ENCODE measurements at places on chromosomes 3 and 15.

DNA sequence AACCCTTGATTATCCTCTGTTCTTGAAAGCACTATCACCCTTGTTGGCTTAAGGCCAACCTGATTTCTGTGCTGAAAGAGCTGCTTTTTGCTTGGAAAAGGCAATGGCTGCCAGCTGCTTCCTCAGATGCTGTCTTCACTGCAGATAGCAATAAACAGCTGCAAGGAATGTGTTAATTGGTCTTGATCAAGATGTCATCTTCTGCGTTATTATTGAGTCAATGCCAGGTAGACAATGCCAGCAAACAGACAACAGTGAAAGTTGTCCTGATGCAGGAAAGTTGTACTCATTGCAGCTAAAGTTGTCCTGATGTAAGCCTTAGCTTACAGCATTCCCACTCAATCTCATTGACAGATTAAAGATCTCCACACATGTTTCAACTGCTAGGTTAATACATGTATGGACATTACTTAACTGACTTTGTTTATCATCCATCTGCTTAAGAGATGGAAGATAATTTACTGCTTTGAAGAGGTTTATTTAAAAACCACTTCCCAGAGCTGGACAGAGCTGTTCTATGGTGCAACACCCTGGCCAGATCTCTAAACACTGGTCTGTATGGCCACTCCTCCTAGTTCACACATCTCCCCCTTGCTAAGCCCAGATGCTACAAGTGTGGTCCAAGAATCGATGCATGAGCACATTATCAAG is 251.0 kb upstream of the MCTP2 start:
- DNase-seq, result no peak

GRCh38 chr3:149736175-149736952 is 15.9 kb downstream of the COMMD2 start:
- DNase-seq, result no peak

- DNase-seq, result no peak
These were observed 36.7 kb upstream of the LHFPL4 start for GRCh38 chr3:9590282-9590791.

GRCh38 chr15:97026781-97027180 is 696.3 kb downstream of the NR2F2 start:
- DNase-seq, result no peak

DNA sequence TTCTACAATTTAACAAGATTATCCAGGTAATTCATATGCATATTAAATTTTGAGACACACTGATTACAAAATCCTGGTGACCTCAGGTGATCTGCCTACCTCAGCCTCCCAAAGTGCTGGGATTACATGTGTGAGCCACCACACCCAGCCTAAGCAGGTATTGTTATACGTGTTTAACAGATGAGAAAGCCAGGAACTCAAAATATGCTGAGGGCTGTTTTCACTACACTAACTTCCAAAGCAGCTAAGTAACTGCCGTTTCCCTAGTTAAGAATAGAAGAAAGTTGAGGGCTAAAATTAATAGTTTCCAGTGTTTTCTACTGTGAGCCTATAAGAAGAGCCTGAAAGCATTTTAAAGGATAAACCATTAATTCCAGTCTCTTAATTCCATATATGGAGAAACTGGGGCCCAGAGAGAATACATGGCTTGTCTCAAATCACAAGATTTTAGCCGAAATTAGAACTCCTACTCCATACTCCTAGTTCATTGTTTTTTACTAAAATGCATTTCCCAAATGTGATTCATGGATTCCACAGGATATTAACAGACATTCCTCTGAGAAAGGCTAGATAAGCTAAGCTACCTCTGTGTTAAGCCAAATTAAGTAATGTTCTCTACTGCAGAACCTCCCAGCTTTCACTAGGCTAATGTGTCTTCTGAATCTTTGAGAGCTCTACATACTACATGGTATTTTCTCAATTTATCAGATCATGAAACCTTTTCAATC is 17.0 kb upstream of the AVEN start:
- no peak for DNase-seq

DNA sequence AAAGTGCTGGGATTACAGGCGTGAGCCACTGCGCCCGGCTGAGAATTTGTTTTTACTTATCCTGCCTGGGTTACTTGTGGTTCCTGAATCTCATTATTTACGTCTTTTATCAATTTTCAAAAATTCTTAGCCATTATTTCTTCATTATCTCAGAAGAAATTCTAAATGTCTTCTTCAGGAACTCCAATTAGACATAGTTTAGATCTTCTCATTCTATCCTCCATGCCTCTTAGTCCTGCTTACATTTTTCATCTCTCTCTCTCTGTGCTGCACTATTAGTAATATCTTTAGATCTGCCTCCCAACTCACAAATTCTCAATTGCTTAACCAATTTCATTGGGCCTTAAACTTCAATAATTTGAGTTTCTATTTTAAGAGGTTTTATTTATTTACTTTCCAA is 124.4 kb upstream of the MRPS22 start:
- no peak for DNase-seq

- no peak for DNase-seq
These were observed 3.4 kb downstream of the GXYLT2 start for GRCh38 chr3:72891053-72891855.

DNA sequence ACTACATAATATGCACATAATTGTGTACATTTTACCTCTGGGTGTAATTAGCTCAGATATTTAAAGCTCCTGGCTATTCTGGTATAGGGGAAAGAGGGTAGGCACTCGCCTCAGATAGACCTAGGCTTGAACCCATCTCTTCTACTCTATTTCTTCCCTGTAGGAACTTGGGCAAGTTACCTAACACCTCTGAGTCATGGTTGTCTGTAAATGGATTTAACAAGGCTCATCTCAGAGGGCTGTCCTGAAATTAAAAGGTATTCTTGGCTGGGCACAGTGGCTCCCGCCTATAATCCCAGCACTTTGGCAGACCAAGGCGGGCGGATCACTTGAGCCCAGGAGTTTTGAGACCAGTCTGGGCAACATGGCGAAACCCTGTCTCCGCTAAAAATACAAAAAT is 30.7 kb downstream of the NANOGP8 start:
- DNase-seq, result no peak

DNA sequence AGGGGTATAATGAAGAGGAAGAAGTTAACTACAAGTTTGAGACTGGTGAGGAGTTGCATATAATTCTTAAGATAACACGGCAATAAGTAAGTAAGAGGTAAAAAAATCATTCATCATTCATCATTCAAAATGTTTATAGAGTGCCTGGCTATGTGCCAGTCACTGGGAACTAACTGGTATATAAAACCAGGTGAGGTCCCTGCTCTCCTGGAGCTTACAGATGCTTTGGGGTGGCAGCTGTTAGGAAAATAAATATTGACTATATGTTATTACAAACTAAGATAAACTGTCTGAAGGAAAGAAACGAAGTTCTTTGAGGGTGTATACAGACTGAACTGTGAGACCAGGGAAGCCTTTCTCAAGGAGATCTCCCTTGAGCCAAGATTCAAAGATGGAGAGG is 2.9 kb downstream of the CASR start:
- no peak for DNase-seq

DNA sequence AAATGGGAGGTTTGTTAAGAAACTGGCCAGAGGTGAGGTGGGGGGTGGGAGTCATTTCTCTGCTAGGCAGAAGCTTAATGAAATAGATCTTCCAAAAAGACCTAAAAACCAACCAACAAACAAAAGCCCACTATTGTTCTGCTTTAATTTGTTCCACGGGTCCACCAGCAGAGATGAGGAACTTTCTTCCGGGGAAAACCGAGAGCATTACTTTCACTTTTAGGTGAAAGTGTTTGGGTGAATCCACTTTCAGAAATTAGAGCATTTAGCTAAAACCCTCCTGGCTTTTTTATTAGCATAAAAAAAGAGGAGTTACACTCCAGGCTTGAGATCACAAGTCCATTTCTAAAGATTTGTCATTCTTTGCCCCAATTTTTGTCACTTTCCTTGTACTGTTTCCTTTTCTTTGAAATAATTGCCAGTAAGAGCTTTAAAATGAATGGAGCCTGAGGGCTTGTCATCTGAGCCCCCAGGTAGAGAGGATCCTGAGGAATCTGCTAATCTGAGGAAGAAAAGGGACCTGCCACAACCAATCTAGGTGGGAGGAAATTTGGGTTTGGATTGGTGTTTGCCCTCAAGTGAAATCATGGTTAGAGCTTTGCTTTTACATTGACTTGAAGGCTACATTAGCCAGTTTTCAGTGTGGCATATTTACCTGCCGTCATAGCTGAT is 667.6 kb downstream of the NAALADL2 start:
- no peak for DNase-seq

DNA sequence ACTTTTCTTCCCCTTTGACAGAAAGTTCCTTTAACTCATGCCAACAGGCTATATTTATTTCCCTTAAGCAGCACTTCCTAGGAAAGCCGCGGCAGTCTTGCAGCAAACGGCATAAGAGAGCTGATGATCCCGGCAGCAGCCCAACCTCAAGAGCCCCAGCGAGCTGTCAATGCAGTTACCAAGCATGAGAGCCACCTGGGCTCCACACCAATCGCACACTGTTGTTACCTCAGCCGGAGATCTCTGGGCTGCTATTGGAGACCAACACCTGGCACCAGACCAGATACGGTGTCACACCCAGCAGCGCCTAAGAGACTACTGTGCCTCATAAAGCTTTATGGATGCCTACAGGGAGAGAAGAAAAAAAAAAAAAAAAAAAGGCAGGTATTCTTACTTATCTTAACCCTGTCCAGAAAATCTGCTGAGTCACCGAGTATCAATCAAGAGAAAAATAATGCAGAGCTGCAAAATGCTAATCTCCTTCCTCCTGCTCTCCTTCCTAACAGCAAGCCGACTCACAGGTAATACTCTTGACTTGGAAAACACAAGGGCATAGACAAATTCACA is 11.7 kb downstream of the ABCC5 start:
- no peak for DNase-seq

- no peak for DNase-seq
These were observed 8.0 kb downstream of the CDAN1 start for GRCh38 chr15:42728972-42729371.

DNA sequence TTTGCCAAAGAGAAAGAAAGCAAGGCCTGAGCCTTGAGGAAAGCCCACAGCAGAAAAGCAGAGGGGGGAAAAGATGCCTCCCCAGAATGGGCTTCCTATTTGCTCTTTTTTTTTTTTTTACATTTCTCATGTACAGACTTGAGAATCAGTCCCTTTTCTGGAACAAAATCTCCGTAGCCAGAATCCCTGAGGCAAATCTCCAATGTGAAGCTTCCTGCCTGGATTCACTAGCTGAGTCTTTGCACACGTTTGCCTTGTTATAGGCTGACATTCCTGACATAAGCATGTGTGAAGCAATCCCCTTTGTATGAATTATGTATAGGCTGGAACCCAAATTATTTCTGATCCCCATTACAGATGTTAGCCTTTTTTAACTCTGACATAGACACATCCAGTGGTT is 52.2 kb upstream of the ACTL6A start:
- no peak for DNase-seq

DNA sequence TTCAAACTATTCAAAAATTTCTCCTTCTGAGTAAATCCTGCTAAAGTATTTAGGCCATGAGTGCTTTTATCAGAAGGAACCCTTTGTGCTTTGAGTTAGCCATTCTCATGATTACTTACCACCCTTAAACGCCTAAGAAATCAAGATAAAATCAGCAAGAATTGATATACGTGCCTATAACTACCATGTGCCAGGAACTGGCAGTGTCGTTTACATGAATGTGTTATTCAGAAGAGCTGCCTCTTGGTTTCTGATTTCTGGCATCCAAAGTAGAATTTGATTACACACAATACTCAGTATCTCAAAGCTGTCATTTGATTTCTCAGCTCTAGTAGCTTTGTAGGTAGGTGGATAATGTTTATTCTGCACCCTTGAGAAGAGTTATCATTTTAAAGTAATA is 351.3 kb upstream of the CCDC54 start:
- no peak for DNase-seq

- DNase-seq, result no peak
These were observed 470.4 kb upstream of the ROBO1 start for GRCh38 chr3:80238152-80238551.

Measured in effector CD8-positive, alpha-beta T cell (primary cell).